Esophagus muscularis mucosa (tissue), 4 donors: ENCODE measurements at places on chromosomes 16 and 17. TPM values are rescaled to one million over a fixed set of nuclear protein-coding genes. Genes with fewer than 3 reads are reported as not detected.

Gene CA10
- total RNA-seq = not detected

Gene TPSD1
- total RNA-seq = 1.7 TPM

Gene HNF1B
- not detected for total RNA-seq

Gene TNFRSF13B
- total RNA-seq = 0.66 TPM

Gene TNRC6C
- 21.4 TPM for total RNA-seq

Gene CES4A
- 3.7 TPM for total RNA-seq

Gene KCTD19
- total RNA-seq = not detected

Gene VWA3A
- total RNA-seq = not detected

Gene PDILT
- not detected for total RNA-seq

Gene EVPL
- 0.98 TPM for total RNA-seq

Gene NPIPA2
- 0.99 TPM for total RNA-seq

Gene KRT28
- total RNA-seq = not detected

Gene TNK1
- total RNA-seq = 2.9 TPM

Gene CNGB1
- under 0.01 TPM for total RNA-seq

Gene KRTAP1-1
- total RNA-seq = not detected

Gene TPSAB1
- total RNA-seq = 15.6 TPM

Gene SCPEP1
- 61.0 TPM for total RNA-seq

Gene EXOC3L1
- 1.2 TPM for total RNA-seq

Gene SHISA9
- 3.6 TPM for total RNA-seq

Gene SYNGR3
- 3.8 TPM for total RNA-seq

Gene CTRB1
- total RNA-seq = not detected

Gene PAGR1
- total RNA-seq = 26.6 TPM

Gene CYBA
- total RNA-seq = 87.5 TPM

Gene RAB37
- total RNA-seq = 2.9 TPM

Gene LYRM1
- total RNA-seq = 43.2 TPM

Gene SDR42E1
- 1.3 TPM for total RNA-seq

Gene HSD17B2
- not detected for total RNA-seq

Gene NEUROD2
- total RNA-seq = not detected

Gene KRTAP1-4
- total RNA-seq = not detected

Gene CTF1
- total RNA-seq = 18.8 TPM
